Breast epithelium (tissue), 4 donors: ENCODE measurements at places on chromosomes 2 and 18. TPM values are rescaled to one million over a fixed set of nuclear protein-coding genes. Genes with fewer than 3 reads are reported as not detected.

Gene NETO1
- 0.32 TPM for total RNA-seq

GRCh38 chr2:33058716-33059470 is 112.1 kb downstream of the LTBP1 start:
- no peak for DNase-seq

- no peak for DNase-seq
These were observed 78.7 kb downstream of the PRPF40A start for GRCh38 chr2:152638590-152638989.

GRCh38 chr2:95344656-95345055 is 47.5 kb downstream of the KCNIP3 start:
- peak; percentile 5 for DNase-seq

GRCh38 chr2:231691251-231691772 is 17.0 kb upstream of the PTMA start:
- DNase-seq = no peak
